ENCODE measurements at places on chromosomes 5 and 9.

GRCh38 chr5:168354397-168354796 is 63.0 kb downstream of the WWC1 start:
- DNase-seq, result no peak

GRCh38 chr9:115923903-115924668 is 229.5 kb upstream of the PAPPA start:
- no peak for DNase-seq

DNA sequence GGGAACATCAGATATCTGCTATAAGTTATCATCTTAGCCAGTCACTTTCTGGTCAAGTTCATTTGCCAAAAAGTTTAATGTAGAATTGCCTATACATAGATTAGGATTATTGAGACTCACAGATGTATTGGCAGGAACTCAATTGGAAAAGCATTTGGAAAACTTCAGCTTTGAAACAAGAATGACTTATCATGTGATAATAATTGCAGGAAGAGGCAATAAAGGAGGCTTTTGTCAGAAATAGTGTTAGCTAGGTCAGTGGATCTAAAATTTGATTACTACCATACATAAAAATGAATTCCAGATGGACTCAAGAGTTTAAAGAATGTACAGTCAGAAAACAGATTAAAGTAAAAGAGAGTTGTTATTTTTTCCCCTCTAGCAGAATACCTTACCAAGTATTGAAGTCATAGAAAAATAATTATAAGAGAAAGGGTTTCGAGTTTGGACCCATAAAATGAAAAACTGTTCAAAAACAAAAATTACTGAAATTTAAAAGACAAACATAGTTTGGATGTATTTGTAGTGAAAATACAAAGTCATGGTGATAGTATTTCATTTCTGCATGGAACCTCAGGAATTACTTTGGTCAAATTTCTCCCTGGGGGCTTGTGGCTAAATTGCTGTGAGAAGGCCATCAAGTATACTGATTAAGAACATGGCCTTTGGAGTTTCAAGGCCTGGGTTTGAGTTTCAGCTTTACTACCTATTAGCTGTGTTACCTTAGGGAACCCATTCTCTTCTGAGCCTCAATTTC is 159.9 kb downstream of the TMEM38B start:
- DNase-seq, result no peak

DNA sequence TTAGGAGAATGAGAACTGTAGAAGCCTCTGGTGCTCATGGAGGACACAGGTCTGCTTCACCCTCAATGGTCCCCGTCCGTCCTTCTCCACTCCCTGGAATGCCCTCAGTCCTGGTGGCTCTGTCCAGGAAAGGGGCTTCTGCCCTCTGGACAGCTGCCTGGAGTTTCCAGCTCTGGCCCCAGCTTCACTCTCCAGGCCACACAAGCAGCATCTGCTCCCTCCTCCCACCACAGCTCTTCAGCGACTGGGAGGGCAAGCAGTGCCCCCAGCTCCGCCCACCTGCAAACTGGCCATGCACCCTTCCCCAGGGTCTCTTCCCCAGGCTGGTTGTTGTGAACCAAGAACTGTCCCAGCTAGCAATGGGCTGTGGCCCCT is 4.7 kb downstream of the SARDH start:
- no peak for DNase-seq

GRCh38 chr9:133727876-133728441 is 10.2 kb downstream of the SARDH start:
- no peak for DNase-seq

- DNase-seq, result no peak
Observed at GRCh38 chr9:108272349-108272899, 583.4 kb downstream of the ACTL7B start.

- no peak for DNase-seq
Observed at GRCh38 chr5:81768935-81769452, 18.1 kb upstream of the SSBP2 start.

DNA sequence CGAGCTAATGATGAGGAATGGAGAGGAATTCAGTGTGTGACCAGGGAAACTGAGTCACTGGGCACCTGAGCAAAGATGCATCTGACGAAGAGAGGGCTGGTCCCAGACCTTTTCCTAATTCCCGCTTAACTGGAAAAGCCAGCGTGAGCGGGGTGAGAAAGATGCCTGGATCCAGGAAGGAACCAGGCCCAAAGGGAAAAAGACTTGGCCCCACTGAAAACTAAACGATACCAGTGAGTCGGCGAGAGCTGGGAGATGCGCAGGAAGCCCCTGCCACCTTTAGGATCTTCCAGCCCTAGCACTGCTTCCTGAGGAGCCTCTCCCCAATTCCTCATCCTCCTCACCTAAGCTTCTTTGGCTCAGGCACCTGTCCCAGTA is 499 bp upstream of the FCHSD1 start:
- no peak for DNase-seq

GRCh38 chr5:151739939-151740335 is 18.5 kb downstream of the ATOX1 start:
- no peak for DNase-seq

DNA sequence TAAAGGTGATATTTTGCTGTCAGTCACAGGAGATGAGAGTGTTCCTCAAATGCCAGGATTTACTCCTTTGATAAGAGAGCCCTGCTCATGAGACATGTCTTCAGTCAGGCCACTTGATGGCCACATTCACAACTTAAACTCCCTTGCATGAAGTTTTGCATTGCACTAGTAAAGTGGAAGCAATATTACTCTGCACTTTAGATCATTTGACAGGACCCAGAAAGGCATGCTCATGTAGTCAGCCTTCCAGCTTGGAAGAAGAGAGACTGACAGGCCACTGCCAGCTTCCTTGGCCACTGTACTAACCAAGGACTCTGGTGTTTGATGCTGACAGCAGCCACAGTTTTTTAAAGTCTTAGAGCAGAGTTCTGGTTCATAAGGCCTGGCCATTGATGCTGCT is 42.6 kb downstream of the NPR3 start:
- no peak for DNase-seq

DNA sequence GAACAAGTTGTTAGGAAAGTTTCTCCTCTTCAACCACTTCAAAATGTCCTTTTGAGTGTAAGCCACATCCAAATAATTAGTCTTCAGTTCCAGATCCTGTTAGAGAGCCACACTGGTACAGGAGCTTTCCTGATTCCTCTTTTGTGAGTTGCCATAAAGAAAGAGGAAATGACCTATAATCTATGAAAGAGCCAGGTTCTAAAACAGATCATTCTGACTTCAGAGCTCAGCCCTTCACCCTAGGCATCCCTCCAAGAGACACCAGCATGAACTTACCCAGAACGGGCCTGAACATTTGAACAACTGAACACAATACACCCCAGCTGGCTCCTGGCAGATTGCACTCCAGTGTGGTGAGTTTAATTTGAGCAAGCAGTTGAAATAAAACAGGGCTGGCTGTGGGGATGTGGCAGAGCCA is 25.7 kb downstream of the SLC1A1 start:
- DNase-seq, result no peak

All from stimulated activated CD4-positive, alpha-beta T cell treated with anti-CD3 and anti-CD28 coated beads, Interleukin-12 subunit alpha, Interleukin-12 subunit beta, amount 100 ng/mL, for 4 hours (primary cell).